T-cell (primary cell): ENCODE measurements at places on chromosomes 5 and 9. TPM values are rescaled to one million over a fixed set of nuclear protein-coding genes. Genes with fewer than 3 reads are reported as not detected.

GRCh38 chr5:156020647-156021046, 306.3 kb upstream of the SGCD start:
- no peaks in the 10 kb centered on the region for H3K27me3 ChIP-seq
- H3K4me1 ChIP-seq: no peaks in the 10 kb centered on the region
- no peak overlapping the region for H3K27ac ChIP-seq
- DNase-seq: no peak
- no peaks in the 10 kb centered on the region for H3K36me3 ChIP-seq
- no peak overlapping the region for H3K4me3 ChIP-seq

GRCh38 chr5:153543288-153543687, 52.8 kb downstream of the GRIA1 start:
- no peaks in the 10 kb centered on the region for H3K27me3 ChIP-seq
- no peak overlapping the region for H3K27ac ChIP-seq
- H3K36me3 ChIP-seq: no peaks in the 10 kb centered on the region
- no peak for DNase-seq
- no peaks in the 10 kb centered on the region for H3K4me1 ChIP-seq

DNA sequence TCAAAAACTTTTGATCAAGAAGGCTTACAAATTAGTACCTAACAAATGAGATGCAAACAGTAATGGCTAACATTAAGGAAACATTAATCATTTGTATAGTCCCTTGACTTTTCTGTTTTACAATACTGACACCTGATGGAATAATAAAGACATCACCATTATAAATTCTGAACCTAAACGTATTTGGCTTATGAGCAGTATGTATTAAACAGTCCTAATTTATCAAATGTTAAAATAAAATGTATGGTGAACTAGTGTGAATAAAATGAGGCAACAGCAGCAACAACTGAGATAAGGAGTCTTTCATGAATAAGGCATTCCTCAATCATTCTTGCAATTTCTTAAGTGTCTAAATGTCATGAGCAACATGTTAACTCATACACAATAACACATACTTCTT, 6.0 kb downstream of the PUM3 start:
- peaks cover 36% of the 10 kb centered on the region for H3K36me3 ChIP-seq
- no peak overlapping the region for H3K27ac ChIP-seq
- H3K27me3 ChIP-seq: no peaks in the 10 kb centered on the region
- H3K4me1 ChIP-seq: no peaks in the 10 kb centered on the region
- no peak overlapping the region for H3K4me3 ChIP-seq
- no peak for DNase-seq

DNA sequence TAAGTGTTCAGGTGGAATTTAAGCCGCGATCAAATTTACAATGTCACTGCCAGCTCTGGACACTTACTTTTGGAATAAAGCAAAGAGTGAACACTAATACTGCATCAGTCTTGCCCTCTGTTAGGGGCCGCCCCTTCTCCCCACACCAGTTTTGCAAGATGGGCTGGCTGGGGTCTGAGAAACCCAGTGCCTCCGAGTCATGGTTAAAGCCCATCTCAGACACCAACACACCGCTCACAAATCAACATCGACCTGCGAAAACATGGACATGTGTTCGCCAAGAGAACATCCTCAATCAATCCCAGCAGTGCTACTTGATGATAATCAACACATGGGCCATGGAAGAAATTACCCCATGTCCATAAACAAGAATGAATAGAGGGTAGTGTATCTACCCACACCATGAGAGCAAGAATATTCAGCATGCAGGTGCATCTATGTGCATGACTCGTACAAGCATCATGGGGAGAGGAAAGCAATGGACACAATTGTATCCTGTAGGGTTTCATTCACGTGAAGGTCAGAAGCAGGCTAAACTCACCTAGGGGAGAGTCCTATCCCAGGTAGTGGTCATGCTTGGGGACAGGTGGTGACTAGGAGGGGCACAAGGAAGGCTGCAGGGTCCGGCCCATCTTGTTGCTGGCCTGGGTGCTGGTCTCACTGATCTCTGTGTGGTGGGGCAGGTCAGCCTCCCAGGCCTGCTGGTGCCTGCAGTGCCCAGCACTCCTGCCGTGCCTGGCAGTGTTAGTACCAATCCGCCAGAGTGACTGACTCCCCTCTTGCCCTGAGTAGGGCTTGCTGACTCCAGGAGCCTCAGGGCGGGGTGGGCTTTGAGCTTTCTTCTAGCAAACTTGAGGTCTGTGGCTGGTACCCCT, 5.0 kb downstream of the S1PR3 start:
- DNase-seq: no peak
- no peaks in the 10 kb centered on the region for H3K27me3 ChIP-seq
- no peaks in the 10 kb centered on the region for H3K36me3 ChIP-seq
- H3K4me1 ChIP-seq: peaks cover 6% of the 10 kb centered on the region
- no peak overlapping the region for H3K27ac ChIP-seq

DNA sequence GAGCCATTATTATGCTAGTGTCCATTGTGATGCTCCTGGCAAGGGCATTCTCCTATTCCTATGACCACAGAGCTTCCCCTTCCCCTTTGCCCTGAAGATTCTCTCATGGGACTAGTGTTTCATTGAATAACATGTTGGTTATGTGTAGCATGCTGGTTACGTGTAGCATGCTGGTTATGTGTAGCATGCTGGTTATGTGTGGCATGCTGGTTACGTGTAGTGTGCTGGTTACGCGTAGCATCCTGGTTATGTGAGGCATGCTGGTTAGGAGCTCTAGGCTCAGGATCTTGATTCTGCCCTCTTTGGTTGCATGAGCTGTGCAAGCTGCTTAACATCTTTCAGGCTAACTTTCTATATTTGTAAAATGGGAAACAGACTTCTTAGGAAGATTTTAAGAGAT, 46.5 kb upstream of the GPR151 start:
- DNase-seq: no peak
- H3K4me1 ChIP-seq: no peaks in the 10 kb centered on the region
- no peak overlapping the region for H3K27ac ChIP-seq
- no peak overlapping the region for H3K4me3 ChIP-seq

DNA sequence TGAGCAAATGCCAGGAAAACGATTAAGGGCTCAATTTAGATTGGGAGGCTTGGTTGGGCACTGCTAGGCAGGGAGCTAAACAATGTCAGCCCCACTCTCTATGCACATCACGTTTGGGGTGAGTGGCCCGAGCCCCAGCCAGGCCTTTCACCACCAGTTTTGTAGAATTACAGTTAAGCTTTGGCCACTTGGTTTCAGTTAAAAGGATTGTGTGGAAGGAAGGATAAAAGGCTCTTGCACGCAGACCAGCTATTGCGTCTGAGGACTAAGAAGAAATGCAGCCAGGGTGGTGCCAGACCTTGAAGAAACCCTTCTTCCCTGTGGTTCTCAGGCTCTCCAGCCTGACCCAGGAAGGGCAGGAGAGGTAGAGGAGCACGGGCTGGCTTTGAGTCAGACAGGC, 125.3 kb upstream of the SLC44A1 start:
- no peaks in the 10 kb centered on the region for H3K27me3 ChIP-seq
- H3K27ac ChIP-seq: no peak overlapping the region
- no peaks in the 10 kb centered on the region for H3K36me3 ChIP-seq
- H3K4me1 ChIP-seq: peaks cover 24% of the 10 kb centered on the region
- no peak overlapping the region for H3K4me3 ChIP-seq

GRCh38 chr5:17103461-17103860, 114.0 kb upstream of the BASP1 start:
- H3K36me3 ChIP-seq: no peaks in the 10 kb centered on the region
- no peak overlapping the region for H3K4me3 ChIP-seq
- no peaks in the 10 kb centered on the region for H3K4me1 ChIP-seq
- H3K27ac ChIP-seq: no peak overlapping the region
- H3K27me3 ChIP-seq: no peaks in the 10 kb centered on the region

DNA sequence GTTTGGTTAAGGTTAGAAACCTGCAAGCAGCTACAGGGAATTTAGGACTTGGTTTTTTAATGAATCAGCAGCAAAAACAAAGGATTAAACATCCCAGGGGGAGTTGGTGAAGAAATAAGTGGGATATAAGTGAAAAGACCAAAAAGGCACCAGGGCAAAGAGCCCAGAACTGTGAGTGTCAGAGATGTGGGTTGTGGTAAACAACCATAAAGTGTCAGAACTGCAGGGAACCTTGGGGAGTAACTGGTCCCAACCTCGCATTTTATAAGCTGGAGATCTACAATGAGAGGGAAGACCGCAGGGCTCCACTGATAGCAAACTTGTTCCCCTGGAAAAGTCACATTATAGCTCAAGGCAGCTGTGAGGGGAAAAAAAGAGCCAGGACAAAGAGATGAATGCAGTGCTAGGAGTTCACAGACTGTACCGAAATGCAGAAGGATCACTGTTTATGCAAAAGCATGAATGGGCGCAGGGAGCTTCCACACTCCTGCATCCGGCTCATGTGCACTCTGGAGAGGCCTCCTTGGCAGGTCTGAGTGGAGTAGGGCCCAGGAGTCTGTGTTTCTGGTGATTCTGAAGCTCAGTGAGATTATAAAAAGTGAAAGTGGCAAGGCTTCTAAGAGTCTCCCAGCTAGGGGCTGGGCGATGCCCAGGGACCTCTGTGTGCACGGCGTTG, 156.3 kb downstream of the GOLPH3 start:
- no peak overlapping the region for H3K4me3 ChIP-seq
- no peak overlapping the region for H3K27ac ChIP-seq
- H3K27me3 ChIP-seq: no peaks in the 10 kb centered on the region
- H3K4me1 ChIP-seq: peaks cover 8% of the 10 kb centered on the region
- DNase-seq: no peak

GRCh38 chr5:36628695-36629094, 22.3 kb downstream of the SLC1A3 start:
- no peaks in the 10 kb centered on the region for H3K4me1 ChIP-seq
- no peak overlapping the region for H3K4me3 ChIP-seq
- DNase-seq: no peak

DNA sequence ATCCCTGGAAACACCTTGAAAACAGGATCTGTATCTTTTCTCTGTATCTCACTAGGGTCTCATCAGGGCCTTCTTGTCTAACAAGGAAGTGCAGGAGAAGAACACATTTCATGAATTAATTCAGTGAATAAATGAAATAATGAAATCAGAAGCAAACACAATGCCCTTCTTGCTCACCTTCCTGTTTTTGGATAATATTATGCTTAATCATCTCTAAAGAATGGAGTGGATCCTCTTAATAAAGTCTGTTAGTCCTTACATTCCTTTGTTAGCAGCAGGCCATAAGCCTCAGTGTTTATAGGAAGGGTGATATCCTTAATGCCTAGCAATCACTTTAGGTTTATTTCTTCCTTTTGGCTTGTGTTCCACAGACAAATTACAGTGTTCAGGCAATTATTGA, 837.1 kb upstream of the SEMA6A start:
- H3K4me1 ChIP-seq: no peaks in the 10 kb centered on the region
- H3K36me3 ChIP-seq: no peaks in the 10 kb centered on the region
- no peak for DNase-seq
- no peak overlapping the region for H3K27ac ChIP-seq

- no peak overlapping the region for H3K4me3 ChIP-seq
- H3K4me1 ChIP-seq: no peaks in the 10 kb centered on the region
- DNase-seq: no peak
- peaks cover 8% of the 10 kb centered on the region for H3K27me3 ChIP-seq
Measured at GRCh38 chr5:10077791-10078545, 171.7 kb downstream of the ATPSCKMT start.

DNA sequence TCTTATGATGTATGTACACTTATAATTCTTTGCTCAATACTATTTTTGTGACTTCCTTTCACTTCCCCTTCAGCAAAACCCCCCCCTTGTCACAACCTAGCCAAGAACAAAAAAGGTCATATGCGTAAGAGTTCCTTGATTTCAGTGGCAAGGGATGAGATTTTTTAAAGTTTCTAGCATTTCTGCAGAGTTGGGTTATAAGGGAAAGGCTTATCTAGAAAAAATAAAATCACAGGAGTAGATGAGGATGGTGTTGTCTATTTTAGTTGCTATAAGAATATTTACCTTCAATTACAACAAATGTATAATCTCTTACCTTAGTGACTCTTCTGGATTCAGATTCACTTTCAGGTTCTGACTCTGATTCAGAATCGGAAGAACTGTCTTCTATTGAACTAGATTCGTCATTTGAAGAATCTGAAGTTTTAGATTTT, 184.6 kb downstream of the AP3B1 start:
- no peaks in the 10 kb centered on the region for H3K4me1 ChIP-seq
- H3K27me3 ChIP-seq: no peaks in the 10 kb centered on the region
- DNase-seq: no peak
- H3K4me3 ChIP-seq: no peak overlapping the region
- peaks cover 29% of the 10 kb centered on the region for H3K36me3 ChIP-seq

DNA sequence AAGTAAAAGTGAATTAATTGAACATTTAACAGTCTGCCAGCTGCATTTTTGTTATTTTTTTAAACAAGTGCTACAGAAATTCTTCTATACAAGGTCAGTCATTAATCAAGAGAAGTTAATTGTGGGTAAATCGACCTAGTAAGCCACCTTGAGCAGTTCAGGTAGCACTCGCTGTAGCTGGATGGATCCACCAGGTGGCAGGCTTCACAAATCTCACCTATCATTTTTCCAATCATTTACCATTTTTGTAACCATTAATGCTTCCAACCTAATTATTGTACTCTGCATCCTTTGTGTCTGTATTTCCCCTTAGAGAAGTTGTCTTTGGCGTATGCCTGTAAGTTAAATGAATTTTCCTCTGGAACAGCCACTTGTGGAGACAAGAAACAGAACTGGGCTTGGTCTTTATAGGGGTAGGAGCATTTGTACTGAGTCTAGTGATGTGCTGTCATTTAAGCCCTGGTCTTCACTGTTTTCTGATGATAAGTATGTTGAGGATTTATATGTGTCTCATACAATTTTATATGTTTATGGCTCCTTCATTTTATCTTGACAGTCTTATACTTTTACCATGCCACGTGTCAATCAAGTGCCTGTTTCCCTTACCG, 39.5 kb downstream of the CD180 start:
- peaks cover 4% of the 10 kb centered on the region for H3K36me3 ChIP-seq
- peak overlapping the region; percentile 12 for H3K27ac ChIP-seq
- H3K27me3 ChIP-seq: no peaks in the 10 kb centered on the region
- DNase-seq: peak; percentile 37
- no peak overlapping the region for H3K4me3 ChIP-seq

The C9orf152 gene
- total RNA-seq: not detected

The IL13 gene
- total RNA-seq: 0.30 TPM

The LRRC19 gene
- not detected for total RNA-seq

The AKNA gene
- 462 TPM for total RNA-seq

The ADAMTS2 gene
- not detected for total RNA-seq

The NR4A3 gene
- 1.5 TPM for total RNA-seq
